ENCODE measurements at places on chromosomes 16 and 17.

- DNase-seq = no peak
Measured at GRCh38 chr17:27332047-27332393, 38.1 kb downstream of the WSB1 start.

DNA sequence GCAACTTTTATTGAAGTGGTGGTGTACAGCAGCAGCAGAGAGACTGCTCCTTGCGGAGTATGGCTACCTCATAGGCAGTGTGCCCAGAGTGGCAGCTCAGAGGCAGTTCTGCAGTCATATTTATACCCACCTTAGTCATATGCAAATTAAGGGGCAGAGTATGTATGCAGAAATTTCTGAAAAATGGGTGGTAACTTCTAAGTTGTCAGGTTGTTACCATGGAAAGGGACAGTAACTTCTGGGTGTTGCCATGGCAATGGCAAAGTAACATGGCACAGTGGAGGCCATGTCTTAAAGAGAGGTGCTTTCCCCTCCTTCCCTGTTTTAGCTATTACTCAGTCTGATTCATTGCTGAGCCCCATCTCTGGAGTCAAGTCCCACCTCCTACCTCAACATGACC, 53.4 kb downstream of the MEOX1 start:
- DNase-seq = no peak

DNA sequence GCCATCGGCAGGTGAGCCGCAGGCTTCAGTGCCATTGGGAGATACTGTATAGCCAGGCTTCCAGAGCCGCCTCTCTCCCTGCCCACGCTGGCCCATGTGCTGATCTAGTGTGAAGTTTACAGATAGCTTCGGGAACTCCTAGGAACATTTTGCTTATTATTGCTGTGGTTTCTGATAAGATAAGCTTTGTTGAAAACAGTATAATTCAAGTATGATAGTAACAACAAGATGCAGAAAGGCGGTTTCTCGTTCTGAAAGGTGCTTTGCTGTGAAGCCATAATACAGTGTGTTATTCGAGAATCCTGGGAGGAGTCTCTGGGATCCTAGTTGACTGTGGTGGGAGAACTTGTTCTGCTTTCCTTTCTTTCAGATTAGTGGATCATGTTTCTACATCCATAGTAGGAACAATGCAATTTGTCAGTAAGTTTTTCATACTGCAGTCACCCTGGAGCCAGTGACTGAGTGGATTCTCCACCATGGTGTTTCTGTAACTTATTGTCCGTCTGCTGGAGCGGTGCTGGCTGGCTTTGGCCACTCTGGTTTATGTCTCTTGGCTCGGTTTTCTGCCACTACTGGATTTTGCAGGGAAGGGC, 31.5 kb downstream of the RAB11FIP3 start:
- no peak for DNase-seq

DNA sequence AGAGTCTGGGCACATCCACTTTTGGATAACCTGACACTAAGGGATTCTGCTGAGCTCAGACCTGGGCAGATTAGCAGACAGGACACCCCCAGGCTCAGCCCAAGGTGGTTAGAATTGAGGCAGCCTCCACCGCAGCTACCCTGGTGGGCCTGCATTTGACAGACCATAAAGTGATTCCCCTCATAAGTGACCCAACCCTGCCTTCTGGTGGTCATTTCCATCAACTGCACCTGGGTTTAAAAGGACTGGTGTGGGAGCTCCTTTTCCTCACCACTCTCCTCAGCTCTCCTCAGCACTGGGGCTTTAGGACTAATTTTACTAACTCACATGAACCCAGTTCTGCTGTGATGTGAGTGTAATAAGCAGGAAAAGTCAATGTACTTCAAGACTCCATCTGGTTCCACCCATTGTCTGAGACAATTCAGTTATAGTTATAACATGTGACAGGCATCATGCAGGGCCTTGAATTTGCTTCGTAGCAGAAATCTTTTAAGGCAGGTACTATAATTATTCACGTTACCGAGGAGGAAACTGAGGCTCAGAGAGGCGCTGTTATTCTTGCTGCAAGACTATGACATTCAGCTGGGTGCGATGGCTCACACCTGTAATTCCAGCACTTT, 42.5 kb downstream of the MYH3 start:
- no peak for DNase-seq

DNA sequence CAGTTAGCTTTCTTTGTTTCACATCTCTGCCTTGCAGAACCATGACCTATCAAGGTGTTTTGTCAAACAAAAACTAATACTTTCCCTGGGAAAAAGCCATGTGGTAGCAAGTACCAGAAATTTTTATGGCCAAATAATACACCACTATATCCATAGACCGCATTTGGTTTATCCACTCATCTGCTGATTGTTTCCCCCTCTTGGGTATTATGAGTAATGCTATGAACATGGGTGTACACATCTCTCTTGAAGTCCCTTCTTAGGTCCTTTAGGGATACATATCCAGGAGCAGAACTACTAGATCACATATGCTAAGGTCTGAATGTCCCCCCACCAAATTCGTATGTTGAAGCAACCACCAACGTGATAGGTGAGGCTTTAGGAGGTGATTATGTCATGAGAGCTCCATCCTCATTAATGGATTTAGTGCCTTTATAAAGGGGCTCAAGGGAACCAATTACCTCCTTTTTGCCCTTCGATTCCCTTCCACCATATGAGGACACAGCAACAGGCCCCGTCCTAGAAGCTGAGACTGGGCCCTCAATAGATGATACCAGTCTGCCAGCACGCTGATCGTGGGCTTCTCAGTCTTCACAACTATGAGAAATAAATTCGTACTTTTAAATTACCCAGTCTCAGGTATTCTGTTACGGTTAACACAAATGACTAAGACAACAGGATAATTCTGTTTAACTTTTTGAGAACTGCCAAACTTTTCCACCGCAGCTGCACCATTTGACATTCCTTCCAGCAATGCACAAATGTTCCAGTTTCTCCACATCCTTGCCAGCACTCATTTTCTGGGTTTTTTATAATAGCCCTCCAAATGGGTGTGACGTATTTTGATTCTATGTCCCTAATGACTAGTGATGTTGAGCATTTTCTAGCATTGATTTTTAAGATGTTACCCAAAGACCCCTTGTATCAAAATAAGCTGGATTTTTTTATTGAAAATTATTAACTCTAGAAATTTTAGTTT, 30.0 kb downstream of the SIAH1 start:
- DNase-seq = no peak

GRCh38 chr17:68296217-68297191, 5.2 kb downstream of the ARSG start:
- DNase-seq = no peak

DNA sequence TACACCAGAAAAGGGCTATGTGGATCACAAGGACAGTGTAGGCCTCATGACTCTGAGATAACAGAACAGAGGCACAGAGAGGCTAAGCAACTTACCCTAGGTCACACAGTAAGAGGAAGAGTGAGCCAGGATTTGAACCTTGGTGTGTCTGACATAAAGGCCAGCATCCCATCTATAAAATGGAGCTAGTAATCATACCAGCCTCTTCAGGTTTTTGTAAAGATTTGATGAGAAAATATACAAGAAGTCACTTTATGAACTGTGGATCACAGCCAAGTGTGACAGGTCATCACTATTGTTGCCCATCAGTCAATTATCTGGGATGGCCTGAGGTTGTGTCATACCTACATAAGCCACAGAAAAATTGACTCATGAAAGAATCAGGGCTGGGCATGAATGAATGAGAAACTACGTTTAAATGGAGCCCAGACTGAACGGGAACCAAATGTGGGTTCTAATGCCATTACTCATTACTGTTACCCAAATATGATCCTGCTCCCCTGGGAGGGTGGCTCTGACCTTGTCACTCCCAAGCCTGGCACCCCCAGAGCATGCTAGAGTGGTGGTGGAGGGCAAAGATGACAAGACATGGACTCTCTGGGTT, 21.0 kb downstream of the FBXO39 start:
- DNase-seq = no peak

- no peak for DNase-seq
Measured at GRCh38 chr16:5056352-5056751, 9.4 kb downstream of the C16orf89 start.

- DNase-seq = no peak
Measured at GRCh38 chr17:74078363-74078941, 125.0 kb upstream of the RPL38 start.

GRCh38 chr16:83744441-83744981, 63.3 kb upstream of the HSBP1 start:
- DNase-seq = no peak

All from stimulated activated CD8-positive, alpha-beta memory T cell treated with anti-CD3 and anti-CD28 coated beads, Interleukin-15, amount 100 ng/mL, for 4 hours (primary cell).